Stimulated activated CD4-positive, alpha-beta T cell treated with anti-CD3 and anti-CD28 coated beads, TNF-alpha, amount 100 ng/mL, for 1 hour (primary cell): ENCODE measurements at places on chromosomes 1 and 21.

- no peak for DNase-seq
Observed at GRCh38 chr1:29575277-29575676, 339.0 kb downstream of the PTPRU start.

GRCh38 chr1:167064621-167065020, 25.6 kb downstream of the GPA33 start:
- no peak for DNase-seq

DNA sequence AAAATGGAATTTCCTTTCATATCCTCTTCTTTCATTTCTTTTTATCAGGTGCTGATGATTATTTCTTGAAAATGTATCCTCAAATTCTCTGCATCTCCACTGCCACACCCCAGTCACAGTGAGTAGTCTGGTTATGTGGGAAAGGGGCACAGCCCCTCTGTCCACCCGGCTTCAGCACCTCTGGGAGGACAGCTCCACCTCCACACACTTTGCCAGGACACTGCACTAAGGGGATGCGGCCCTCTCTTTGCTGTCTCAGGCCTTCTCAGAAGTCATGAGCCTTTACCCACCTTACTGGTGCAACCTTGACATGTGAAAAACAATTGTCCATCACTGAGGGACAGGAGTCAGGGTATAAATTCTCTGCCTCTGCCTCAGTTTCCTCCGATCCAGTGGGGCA, 433.1 kb downstream of the PCP4 start:
- DNase-seq = no peak

- DNase-seq = no peak
Observed at GRCh38 chr1:231665101-231665500, 38.5 kb downstream of the DISC1 start.

DNA sequence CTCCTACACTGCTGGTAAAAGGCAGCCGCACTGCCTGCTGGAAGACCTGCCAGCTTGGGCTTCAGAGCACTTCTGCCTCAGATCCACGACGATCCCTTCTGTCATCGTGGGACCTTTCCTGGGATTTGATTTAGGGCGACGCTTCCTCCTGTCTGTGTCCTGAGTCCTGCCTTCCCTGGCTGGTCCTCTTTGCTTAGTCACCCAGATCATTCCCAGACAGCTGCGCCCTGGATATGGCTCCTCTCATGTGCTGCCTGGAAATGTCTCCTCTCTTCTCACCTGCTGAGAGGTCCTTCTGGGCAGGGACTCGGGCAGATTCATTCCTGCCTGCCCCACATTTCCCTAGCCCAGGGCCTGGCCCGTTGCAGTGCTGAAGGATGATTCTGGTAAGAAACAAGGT, 72.4 kb upstream of the POU3F1 start:
- no peak for DNase-seq

- no peak for DNase-seq
Observed at GRCh38 chr1:185104083-185104482, 52.7 kb downstream of the TRMT1L start.

- DNase-seq = no peak
Observed at GRCh38 chr1:179314928-179315327, 21.3 kb downstream of the SOAT1 start.

DNA sequence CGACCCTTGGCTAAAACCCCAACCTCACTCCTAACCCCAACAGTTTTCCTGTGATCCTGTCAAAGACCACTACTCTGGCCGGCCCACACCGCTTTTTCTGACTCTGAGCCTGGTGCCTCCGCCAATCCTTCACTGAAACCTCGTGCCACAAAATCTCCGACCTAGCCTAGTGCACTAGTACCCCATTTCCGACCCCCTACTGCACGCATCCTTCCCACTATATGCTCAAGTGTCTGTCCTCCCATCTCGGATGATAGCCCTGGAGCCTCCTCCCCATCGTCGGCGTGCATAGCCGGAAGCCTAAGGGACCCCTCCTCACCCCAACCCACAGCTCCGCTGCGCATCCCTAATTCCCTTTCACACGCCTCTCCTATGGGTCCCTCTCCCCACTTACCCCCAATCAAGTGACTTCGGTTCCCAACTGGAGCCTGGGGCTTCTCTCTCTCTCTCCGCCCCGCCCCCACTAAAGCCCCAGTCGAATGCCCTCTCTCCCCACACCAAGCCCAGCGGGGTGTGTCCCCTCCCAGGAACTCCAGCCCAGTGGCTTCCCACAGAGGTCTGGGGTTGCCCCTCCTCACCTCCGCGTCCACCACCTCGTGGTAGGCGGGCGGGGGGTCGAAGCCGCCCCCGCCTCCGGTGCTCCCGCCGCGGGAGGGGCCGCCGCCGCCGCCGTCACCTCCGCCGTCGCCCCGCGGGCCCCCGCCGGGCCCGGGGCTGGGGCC, 791 bp downstream of the USP24 start:
- DNase-seq = no peak

- DNase-seq = no peak
Observed at GRCh38 chr1:206696812-206697585, 12.3 kb downstream of the MAPKAPK2 start.

DNA sequence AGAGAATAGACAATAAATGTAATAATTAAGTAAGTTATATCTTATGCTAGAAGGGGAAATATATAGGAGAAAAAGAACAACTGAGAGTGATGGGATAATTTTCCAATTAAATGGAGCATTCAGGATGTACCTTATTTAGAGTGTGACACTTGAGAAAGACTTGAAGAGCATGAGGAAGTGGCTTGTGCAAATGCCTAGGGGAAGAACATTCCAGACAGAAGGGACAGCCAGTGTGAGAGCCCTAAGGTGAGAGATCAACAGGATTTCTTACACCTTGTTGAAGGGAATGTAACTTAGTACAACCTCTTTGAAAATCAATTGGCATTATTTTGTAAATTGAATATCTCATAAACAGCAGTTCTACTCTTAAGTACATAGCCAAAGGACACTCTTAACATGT, 28.8 kb upstream of the TSPAN2 start:
- DNase-seq = no peak

- no peak for DNase-seq
Observed at GRCh38 chr21:39118061-39118460, 65.2 kb downstream of the PSMG1 start.

DNA sequence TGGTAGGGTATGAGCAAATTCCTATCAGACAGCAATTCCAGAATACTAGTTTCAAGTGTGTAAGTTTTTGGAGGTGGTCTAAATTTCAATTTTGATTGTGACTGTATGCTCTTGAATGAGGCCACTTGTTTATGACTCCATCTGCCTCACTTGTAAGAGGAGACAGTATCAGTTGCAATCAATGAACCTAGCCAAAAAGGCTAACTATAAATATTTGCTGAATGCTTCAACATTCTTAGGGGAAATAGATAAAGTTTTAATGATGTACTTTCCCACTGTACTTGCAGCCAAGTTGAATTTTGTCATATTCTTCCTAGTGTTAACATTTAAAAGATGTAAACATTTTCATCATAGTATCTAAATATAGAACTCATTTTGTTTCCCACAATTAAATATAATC, 32.1 kb upstream of the RWDD3 start:
- no peak for DNase-seq

DNA sequence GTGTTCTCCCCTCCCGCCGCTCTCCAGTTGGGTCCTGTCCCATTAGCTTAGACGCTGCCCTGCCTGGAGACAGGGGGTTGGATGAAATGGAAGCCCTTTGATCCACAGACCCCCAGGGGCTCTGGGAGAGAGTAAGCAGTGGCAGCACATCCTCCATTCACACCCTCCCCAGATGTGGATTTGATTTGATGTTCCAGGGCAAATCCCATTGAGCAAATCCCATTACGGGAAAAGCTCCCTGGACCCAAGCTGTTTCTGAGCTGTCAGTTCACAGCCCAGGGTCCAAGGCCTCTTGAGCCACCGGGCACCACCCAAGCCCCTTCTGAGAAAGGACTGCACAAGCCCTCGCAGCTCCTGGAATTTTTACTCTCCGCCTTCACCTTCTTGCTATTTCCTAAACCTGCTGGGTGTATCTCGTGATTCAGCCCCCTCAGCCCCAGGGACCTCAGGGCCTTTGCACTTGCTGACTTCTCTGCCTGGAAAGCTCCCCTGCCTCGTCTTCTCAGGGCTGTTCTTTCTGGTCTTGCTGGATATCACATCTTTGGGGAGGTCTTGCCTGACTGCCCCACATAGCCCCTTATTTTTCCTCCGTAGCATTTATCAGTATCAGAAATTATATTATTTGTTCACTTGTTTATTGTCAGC, 101.1 kb downstream of the PAX7 start:
- no peak for DNase-seq

- DNase-seq = no peak
Observed at GRCh38 chr1:91498498-91499245, 2.0 kb upstream of the CDC7 start.

GRCh38 chr1:229191066-229191674, 79.7 kb upstream of the RAB4A start:
- no peak for DNase-seq

DNA sequence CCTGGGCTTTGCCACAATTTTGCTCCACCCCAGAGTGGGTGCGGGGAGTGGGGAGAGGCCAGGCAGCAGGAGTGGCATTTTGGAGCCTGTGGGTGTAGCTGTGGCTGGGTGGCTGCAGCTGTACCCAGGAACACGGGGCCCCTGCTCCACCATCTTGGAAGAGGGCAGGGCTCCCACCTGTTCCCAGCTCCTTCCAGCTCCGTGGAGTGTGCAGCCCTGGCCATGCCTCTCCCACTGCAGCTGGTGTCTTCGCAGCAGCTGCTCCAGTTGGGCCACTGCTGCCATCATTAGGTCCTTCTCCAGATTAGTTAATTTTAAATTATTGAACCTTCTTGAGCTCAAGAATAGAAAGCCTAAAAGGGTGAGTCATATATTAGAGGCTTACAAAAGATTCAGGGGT, 17.6 kb downstream of the FAM20B start:
- DNase-seq = no peak

- DNase-seq = no peak
Observed at GRCh38 chr1:226545836-226546596, 2.5 kb upstream of the STUM start.

- DNase-seq = no peak
Observed at GRCh38 chr1:14976256-14976655, 177.3 kb upstream of the TMEM51 start.

DNA sequence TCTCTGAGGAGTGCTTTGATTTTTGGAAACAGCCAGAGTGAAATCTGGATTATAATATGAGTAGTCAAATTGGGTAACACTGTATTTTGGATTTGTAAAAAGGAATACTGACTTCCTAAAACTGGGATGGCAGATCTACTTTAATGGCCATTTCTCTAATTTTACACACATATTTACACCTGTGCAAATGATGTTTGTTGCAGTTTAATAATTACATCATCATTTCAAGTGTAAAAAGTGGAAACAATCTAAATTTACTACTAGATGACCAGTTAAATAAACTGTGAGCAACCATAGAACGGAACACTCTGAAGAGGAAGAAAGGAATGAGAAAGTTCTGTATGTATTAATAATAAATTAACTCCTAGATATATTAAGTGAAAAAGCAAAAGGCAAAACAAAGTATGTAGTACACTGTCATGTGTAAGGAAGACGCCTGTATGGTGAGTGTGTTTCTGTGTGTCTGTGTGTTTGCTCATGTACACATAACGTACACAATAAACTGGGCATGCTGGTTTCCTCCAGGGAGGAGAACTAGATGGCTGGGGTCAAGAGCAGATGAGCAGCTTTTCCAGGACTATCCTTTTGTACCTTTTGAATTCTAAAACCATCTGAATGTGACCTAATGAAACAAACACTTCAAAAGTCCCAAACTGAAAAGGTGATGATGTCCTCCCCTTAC, 2.9 kb upstream of the RHEX start:
- no peak for DNase-seq

- no peak for DNase-seq
Observed at GRCh38 chr1:69319287-69319686, 248.4 kb upstream of the LRRC7 start.

DNA sequence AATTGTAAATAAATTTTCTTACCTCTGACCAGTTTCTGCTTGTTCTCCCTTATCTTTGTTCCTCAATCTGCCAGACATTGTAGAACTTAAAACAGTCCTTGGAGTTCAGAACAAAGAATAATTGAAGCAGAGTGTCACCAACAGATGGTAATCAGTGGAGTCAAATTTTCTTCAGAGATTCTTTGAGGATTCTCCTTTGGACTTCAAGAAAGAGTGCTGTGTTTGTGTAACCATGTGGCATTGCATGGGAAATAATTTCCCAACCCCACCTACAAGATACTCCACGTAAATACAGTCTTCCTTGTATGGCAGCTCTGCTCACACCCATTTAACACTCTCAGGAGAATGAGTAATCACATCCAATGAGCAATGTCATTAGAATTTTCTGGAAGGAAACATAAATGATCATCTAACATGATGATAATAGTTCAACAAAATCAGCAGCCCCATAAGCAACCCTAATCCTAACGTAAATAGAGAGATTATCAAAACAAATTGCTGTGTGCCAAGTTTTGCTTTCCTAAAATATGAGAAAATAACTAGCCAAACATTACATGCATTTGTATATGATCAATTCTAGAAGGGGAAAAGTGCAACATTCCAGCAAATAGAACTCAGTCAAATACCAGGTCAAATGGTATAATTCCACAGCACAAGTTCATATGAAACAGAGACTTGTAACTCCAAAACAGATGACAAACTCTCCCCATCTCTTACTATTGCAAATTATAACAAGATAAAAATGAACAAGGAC, 6.9 kb upstream of the DENND1B start:
- no peak for DNase-seq

GRCh38 chr1:219277304-219278105, 103.8 kb downstream of the LYPLAL1 start:
- DNase-seq = no peak

- DNase-seq = no peak
Observed at GRCh38 chr1:74504933-74505512, 7.4 kb downstream of the LRRC53 start.

- peak; percentile 61 for DNase-seq
Observed at GRCh38 chr1:21963477-21964217, 13.2 kb upstream of the CELA3B start.

DNA sequence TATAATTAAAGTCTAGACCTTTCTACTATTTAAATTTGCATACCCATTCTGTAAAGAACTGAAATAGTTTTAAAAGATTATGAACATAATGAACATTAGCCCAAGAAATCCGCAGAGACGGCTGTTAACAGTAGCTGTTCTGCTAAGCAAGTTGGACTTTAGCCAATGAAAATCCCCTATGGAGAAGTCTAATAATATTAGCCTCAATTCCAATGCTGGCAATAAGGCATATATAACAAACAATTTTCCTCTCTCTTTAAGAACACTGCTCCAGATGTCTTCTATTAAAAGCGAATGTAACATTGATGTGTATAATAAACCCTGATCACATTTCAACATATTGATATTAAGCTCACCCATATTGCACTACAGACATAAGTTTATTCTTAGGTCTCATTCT, 221.3 kb upstream of the KCTD3 start:
- DNase-seq = no peak

GRCh38 chr1:222600281-222600680, 10.5 kb upstream of the TAF1A start:
- DNase-seq = no peak

- peak; percentile 29 for DNase-seq
Observed at GRCh38 chr1:40143891-40144575, 17.2 kb upstream of the RLF start.

DNA sequence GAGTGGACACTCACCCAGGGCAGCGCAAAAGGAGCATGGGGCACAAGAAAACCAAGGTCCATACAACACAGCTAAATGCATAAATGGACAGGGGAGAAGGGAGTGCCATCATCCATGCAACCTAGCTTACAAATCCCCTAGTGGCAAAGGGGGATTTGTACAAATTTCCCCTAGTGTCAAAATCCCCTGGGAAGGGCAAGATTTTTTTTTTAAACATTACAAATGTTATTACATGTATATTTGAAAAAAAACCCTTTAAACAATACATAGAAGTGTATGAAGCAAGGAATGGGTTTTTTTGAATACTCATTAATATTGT, 89.6 kb upstream of the IVNS1ABP start:
- DNase-seq = no peak

GRCh38 chr1:240575981-240576662, 35.8 kb downstream of the GREM2 start:
- no peak for DNase-seq
